ENCODE measurements at places on chromosomes 5 and 9.

- DNase-seq, result no peak
Observed at GRCh38 chr5:74028976-74029375, 403.0 kb downstream of the ARHGEF28 start.

DNA sequence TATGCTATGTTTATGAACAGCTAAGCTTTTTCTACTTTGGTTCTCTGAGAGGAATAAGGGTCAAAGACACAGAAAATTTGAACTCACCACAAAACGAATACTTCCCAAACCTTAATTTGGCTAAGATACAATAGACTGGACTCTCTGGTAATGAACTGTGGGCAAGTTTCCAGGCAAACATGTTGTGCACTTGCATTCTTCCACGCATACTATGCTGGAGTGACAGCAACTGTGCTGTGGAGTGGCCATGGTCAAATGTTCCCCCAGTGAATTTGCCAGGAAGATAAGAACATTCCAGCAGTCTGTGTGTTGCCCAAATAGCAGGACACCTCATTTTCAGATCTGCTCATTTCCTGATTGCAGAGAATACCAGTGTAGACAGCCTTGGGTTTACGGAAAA, 275.3 kb upstream of the IL12B start:
- DNase-seq, result no peak

GRCh38 chr5:31007672-31008071, 185.8 kb upstream of the CDH6 start:
- DNase-seq, result no peak

GRCh38 chr5:78387468-78388153, 27.2 kb downstream of the SCAMP1 start:
- no peak for DNase-seq

- DNase-seq, result no peak
Observed at GRCh38 chr9:136669791-136670464, 7.2 kb downstream of the EGFL7 start.

DNA sequence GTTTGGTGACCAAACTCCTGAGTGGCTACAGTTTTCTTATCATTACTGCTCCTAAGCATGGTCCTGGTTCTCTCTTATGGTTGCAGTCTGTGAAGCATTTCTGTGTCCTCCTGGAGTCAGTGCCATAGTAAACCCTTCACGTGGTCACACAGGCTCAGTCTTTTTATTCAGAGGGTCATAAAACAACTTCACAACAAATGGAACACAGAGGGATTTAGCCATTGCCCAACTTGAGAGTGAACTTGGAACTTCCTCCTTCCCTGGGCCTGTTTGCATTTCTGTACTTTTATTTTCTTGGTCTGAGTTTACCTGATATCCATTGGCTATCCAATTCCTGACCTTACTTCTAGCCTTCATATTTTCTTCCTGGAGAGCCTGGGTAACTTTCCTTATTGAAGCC, 144.9 kb downstream of the CCDC192 start:
- no peak for DNase-seq

- no peak for DNase-seq
Observed at GRCh38 chr5:18797222-18797621, 1163.0 kb downstream of the TAF11L14 start.

- DNase-seq, result no peak
Observed at GRCh38 chr9:8417341-8417740, 617.8 kb upstream of the DMAC1 start.

GRCh38 chr9:113456235-113456634, 7.3 kb upstream of the RGS3 start:
- no peak for DNase-seq

- no peak for DNase-seq
Observed at GRCh38 chr5:77015938-77016569, 14.2 kb upstream of the AGGF1 start.

- no peak for DNase-seq
Observed at GRCh38 chr9:37820142-37820541, 19.5 kb downstream of the DCAF10 start.

Data from activated CD8-positive, alpha-beta memory T cell treated with anti-CD3 and anti-CD28 coated beads, Interleukin-2, amount 50 U/mL, for 4 hours (primary cell).